ENCODE measurements at places on chromosomes 16 and 17. TPM values are rescaled to one million over a fixed set of nuclear protein-coding genes. Genes with fewer than 3 reads are reported as not detected.
A peak's percentile ranks its signal among the peaks of the same experiment; 100 is the strongest.

DNA sequence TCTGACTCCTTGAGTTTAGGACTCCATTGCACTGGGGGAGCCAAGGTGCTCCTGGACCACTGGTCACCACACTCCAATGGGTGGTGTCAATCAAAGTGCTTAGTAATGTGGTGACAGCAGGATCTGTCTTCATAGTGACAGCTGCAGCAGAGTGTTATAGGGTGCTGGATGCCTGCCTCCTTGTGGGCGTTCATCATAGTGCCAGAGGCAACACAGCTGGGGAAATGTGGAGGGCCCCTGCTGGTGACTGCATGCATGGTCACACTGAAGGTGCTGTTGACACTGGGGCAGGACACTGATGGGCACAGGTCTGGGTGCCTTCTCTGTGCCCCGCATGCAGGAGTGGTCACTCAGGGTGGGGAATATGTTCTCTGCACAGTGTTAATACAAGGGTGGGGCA, 177.5 kb upstream of the CDH8 start:
- DNase-seq = no peak
- H3K4me3 ChIP-seq = no peak overlapping the region
- H3K4me1 ChIP-seq = no peaks in the 10 kb centered on the region
- H3K36me3 ChIP-seq = no peaks in the 10 kb centered on the region

GRCh38 chr16:29694384-29695195, 15.6 kb downstream of the QPRT start:
- no peaks in the 10 kb centered on the region for H3K4me1 ChIP-seq
- H3K27me3 ChIP-seq = peaks cover 20% of the 10 kb centered on the region
- H3K36me3 ChIP-seq = no peaks in the 10 kb centered on the region
- H3K27ac ChIP-seq = no peak overlapping the region
- H3K4me3 ChIP-seq = no peak overlapping the region

GRCh38 chr16:86877108-86877507, 298.8 kb downstream of the FOXL1 start:
- H3K4me1 ChIP-seq = peaks cover 12% of the 10 kb centered on the region
- no peak overlapping the region for H3K4me3 ChIP-seq
- H3K27me3 ChIP-seq = peaks cover 17% of the 10 kb centered on the region
- no peaks in the 10 kb centered on the region for H3K36me3 ChIP-seq
- H3K27ac ChIP-seq = no peak overlapping the region
- no peak for DNase-seq

DNA sequence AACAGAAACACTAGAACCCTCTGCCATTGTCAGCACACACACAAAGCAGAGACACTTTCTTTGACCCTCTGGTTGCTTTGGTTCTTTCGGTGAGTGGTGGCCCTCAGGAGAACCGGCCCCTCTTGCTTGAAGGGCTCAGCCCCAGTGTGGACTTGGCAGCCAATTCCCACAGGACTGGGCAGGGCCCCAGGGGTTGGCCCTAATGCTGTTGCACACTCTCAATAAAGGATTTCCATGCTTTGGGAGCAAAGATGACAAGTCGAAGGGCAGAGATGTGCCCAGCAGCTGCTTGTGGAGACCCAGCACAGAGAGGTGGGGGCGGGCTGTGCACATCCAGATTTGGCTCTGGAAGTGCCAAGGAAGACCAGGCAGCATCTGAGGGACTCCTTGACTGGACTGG, 149.0 kb downstream of the NTN1 start:
- no peaks in the 10 kb centered on the region for H3K27me3 ChIP-seq
- no peak overlapping the region for H3K27ac ChIP-seq
- DNase-seq = no peak
- H3K4me1 ChIP-seq = no peaks in the 10 kb centered on the region
- H3K4me3 ChIP-seq = no peak overlapping the region

DNA sequence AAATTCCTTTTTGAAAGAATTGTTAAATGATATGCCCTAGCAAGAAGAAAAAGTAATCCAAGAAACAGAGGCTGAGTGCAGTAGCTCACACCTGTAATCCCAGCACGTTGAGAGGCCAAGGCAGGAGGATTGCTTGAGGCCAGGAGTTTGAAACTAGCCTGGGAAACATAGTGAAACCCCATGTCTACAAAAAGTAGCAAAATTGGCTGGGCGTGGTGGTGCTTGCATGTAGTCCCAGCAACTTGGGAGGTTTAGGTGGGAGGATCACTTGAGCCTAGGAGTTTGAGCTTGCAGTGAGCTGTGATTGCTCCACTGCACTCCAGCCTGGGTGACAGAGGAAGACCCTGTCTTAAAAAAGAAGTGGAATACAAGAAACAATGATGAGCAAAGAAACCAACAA, 56.1 kb downstream of the NT5M start:
- peaks cover 37% of the 10 kb centered on the region for H3K27me3 ChIP-seq
- H3K27ac ChIP-seq = no peak overlapping the region
- no peak overlapping the region for H3K4me3 ChIP-seq
- no peaks in the 10 kb centered on the region for H3K4me1 ChIP-seq
- DNase-seq = no peak

GRCh38 chr17:71505200-71505599, 615.6 kb upstream of the SOX9 start:
- DNase-seq = no peak
- H3K27ac ChIP-seq = no peak overlapping the region
- no peaks in the 10 kb centered on the region for H3K27me3 ChIP-seq
- no peak overlapping the region for H3K4me3 ChIP-seq
- H3K4me1 ChIP-seq = peaks cover 6% of the 10 kb centered on the region
- no peaks in the 10 kb centered on the region for H3K36me3 ChIP-seq

GRCh38 chr17:36030956-36031355, 13.2 kb upstream of the CCL23 start:
- peak overlapping the region; percentile 36 for H3K27ac ChIP-seq
- peaks cover 45% of the 10 kb centered on the region for H3K27me3 ChIP-seq
- no peak overlapping the region for H3K4me3 ChIP-seq
- peaks cover 6% of the 10 kb centered on the region for H3K36me3 ChIP-seq

DNA sequence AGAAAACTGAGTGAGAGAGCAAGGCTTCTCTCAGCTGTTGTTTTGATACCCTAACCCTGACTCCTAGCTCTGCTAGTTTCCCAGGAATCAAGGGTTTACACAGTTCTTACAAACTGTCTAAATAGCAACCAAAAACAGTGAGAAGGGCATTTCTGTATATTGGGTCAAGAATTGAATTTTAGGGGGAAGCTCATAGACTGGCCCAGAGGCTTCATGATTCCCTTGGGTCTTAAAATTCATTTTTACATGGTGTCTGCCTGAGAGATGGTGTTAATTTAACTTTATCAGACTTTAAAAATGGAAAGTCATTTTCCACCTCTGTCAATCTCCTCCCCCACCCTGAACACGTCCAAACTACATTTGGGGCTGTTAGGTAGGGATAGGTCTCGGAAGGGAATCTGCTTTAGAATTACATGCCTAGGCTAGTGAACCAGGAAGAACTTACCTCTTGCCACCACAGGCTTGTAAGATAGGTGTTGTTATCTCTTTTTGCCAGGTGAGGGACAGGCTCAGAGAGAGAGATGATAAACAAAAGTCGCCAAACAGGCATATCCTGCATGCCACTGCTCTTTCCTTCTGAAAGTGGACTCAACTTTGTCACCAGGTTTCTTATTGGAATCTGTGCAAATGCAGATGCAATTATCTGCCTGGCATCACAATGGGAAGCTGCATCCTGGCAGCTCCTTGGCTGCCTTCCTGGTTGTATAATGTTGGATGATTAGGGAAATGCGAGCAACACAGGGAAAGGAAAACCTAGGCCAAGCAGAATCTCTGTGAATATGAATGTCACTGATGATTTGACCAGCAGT, 3.1 kb downstream of the PHAF1 start:
- no peak overlapping the region for H3K27ac ChIP-seq
- peaks cover 23% of the 10 kb centered on the region for H3K36me3 ChIP-seq
- H3K4me3 ChIP-seq = no peak overlapping the region
- no peak for DNase-seq
- peaks cover 32% of the 10 kb centered on the region for H3K4me1 ChIP-seq
- no peaks in the 10 kb centered on the region for H3K27me3 ChIP-seq

DNA sequence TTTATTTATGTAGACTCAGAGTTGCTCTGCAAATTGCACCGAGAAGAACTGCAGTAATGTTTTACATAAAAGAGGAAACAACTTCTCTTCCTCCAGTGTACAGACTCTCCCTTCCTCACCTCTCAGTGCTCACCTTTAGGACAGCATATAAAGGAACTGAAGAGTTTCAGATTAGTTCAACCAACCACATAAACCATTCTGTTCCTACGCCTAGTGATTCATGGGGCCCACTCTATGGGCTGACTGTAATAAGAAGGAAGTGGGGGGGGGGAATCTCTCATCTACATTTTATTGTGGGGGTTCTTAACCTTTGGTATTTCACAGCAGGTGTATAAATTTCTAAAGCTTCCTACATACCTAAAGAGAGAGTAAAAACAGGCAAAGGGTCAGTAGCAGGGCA, 18.3 kb downstream of the ZSWIM7 start:
- no peaks in the 10 kb centered on the region for H3K27me3 ChIP-seq
- peaks cover 70% of the 10 kb centered on the region for H3K36me3 ChIP-seq
- H3K4me1 ChIP-seq = peaks cover 12% of the 10 kb centered on the region
- no peak overlapping the region for H3K4me3 ChIP-seq
- no peak overlapping the region for H3K27ac ChIP-seq
- no peak for DNase-seq

DNA sequence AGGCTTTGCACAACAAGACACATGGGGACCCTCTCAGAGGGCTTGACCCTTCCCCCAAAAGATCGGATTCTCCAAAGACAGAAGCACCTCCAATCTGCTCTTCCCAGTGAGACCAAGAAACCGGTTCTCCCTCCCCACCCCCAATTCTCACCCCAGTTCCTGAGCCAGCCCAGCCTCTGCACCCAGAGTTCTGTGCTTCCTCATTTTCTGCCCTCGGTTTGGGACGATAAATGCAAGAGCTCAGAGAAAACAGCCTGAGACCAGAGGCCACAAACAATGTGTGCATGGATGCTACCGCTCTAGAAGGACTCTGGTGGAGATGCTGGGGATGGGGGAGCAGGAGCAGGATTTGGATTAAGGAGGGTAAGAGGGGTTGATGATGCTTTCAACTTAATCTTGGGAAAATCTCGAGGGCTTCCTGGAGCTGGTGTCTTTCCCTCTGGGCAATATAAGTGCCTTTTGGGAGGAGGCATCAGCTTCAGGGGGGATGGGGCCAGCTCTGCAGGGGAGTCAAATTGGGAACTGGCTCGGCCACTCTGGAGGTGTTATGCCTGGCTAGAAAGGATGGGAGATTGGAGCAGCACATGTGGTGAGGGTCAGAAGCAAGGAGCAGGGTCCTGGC, 6.0 kb downstream of the KRT15 start:
- peaks cover 39% of the 10 kb centered on the region for H3K36me3 ChIP-seq
- DNase-seq = no peak
- peaks cover 20% of the 10 kb centered on the region for H3K4me1 ChIP-seq
- no peaks in the 10 kb centered on the region for H3K27me3 ChIP-seq
- no peak overlapping the region for H3K27ac ChIP-seq

TNFRSF13B gene
- not detected for total RNA-seq

- H3K27me3 ChIP-seq = no peaks in the 10 kb centered on the region
- H3K4me3 ChIP-seq = peak overlapping the region; percentile 99
- peak overlapping the region; percentile 34 for H3K27ac ChIP-seq
- H3K36me3 ChIP-seq = peaks cover 49% of the 10 kb centered on the region
- H3K4me1 ChIP-seq = peaks cover 31% of the 10 kb centered on the region
Measured at GRCh38 chr16:72091217-72091616, 2.2 kb downstream of the TXNL4B start.

All from MCF 10A (cell line).